DMS79 (cell line): ENCODE measurements at places on chromosomes 6 and 20.

GRCh38 chr6:170209354-170210025, 81.4 kb downstream of the DLL1 start:
- DNase-seq: no peak

- DNase-seq: no peak
Observed at GRCh38 chr6:63649847-63650265, 14.3 kb downstream of the PHF3 start.

- no peak for DNase-seq
Observed at GRCh38 chr20:20390393-20390792, 22.5 kb downstream of the INSM1 start.

- no peak for DNase-seq
Observed at GRCh38 chr6:52149949-52150348, 36.2 kb upstream of the IL17A start.

- DNase-seq: no peak
Observed at GRCh38 chr6:70112716-70113115, 190.2 kb downstream of the COL9A1 start.

DNA sequence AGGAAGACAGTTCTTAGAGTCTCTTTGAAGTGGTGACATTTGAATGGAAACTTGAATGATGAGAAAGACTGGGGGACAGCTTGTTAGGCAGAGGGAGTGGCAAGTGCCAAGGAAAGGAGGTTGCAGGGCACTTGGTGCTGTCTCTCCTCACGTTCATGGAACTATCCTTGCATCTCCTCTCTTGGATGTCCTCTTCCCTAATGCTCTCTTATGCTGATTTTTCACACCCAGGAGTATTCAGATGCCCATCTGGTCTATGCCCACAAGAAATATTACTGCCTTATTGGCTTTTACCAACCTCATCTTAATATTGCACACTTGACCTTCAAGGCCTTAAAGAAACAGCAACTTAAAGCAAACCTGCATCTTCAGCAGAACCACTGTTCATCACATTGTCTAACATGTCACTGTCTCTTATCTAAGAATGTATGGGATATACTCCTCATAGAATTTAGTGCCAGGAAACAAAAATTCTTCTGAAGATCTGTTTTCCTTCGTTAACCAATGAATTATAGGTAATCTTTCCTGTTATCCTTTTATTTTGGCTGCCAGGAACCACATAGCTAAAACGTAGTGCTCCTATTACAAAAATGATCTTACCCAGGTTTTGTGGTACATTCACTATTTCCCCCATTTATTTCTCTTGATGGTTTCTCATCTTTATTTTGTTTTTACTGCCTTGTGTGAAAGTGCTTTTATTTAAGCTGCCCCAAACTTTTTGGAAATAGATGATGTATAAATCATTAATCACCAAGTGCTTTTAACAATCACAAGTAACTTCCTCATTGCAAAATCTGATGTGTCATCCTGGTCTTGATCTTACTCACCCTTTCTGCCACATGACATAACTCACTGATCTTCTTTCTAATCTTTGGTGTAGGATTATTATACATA, 12.8 kb downstream of the RGS17 start:
- no peak for DNase-seq

GRCh38 chr6:154352898-154353585, 3.6 kb downstream of the IPCEF1 start:
- no peak for DNase-seq
